Hematopoietic multipotent progenitor cell treated with erythropoietin and hydrocortisone succinate and interleukin-3 and kit ligand, for 6 days (in vitro differentiated cells): ENCODE measurements at places on chromosomes 2 and 18.

DNA sequence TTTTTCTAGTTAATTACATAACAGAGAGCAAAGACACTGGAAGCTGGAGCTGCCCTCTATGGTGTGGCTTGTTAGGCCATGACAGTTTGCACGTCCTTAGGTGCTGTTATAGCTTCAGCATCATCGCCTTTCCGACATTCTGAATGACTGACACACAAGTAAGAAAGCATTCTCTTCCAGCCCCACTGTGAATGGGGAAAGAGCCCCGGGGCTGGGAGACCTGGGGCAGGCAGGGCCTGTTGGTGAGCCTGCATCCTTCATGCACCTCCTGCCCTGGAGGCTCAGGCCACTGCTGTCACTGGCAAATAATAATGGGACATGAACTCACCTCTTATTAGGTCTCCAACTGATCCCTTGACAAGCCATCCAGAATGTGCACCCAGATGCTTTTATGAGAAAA lies 71.8 kb downstream of the VAPA start:
- DNase-seq, result no peak

DNA sequence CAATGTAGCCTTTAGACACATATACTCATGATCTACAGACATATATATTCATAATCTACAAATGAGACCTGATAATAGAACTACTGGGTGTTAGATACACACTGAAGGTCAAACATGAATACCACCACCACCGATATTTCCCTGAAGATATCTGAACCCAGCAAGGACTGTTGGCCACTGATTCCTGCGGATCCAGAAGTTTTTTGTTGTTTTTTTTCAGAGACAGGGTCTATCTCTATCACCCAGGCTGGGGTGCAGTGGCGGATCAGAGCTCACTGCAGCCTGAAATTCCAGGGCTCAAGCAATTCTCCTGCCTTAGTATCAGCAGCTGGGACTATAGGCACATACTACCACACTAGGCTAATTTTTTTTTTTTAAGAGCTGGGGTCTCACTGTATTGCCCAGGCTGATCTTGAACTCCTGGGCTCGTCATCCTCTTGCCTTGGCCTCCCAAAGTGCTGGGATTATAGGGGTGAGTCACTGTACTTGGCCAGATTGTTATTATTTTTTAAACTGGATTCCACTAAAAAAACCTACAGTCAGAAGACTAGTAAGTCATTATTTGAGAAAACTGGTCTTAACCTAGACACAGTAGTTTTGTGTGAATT lies 1.8 kb downstream of the METTL5 start:
- no peak for DNase-seq

- no peak for DNase-seq
Measured at GRCh38 chr2:113818382-113818951, 62.0 kb upstream of the SLC35F5 start.

GRCh38 chr2:216622526-216622925 lies 10.7 kb upstream of the IGFBP2 start:
- DNase-seq, result no peak

DNA sequence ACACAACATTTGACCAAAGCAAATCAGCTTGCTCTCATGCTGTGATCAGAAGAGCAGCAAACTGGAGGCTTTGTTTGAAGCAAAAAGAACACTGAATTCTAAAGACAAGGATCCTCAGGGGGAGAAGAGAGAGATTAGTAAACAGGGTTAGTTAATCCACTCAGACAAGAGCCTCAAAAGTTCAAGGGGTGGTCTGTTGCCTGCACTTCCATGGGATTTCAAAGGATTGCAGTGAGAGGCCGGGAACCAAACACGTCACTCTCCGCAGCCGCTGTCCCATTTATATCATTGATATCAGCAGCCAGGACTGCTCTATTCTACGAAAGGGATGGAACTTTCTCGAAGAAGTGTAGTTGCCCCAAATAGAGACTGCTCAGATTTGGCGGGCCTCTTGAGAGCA lies 97.8 kb upstream of the SP3 start:
- DNase-seq, result no peak

- no peak for DNase-seq
Measured at GRCh38 chr2:161352719-161353118, 44.5 kb downstream of the PSMD14 start.

DNA sequence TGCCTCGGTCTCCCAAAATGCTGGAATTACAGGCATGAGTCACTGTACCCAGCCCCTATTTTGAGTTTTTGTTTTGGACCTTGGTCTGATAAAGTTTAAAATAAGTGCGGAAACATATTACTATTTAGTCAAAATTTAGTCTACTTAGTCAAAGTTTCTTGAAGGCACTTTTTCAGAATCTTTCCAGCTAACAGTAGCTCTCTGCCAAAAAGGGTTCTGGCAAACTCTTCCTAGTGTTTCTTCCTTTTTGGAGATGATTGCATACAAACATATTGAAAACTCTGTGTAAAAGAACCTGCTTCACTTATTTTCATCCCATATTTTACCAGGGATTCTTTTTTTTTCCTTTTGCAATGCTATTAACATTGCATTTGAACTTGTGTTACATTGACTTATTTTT lies 28.8 kb downstream of the GMCL1 start:
- DNase-seq, result no peak

DNA sequence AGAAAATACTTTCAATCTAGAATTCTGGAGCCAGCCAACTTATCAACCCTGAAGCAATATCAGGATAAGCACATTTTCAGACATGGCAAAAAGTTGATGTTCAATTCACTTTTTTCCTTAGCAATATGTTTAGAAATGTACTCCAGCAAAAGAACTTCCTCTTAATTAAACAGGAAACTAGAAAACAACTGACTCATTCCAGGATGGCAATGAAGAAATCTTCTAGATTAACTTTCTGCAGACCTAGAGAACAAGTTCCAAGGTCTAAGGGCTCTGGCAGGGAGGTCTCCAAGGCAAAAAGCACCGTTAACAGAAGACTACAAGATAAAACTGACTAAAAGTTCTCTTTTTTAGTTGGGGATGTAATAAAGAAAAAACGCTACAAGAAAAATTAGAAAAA lies 69.2 kb upstream of the VWC2L start:
- peak; percentile 15 for DNase-seq

- no peak for DNase-seq
Measured at GRCh38 chr2:24852026-24852425, 58.8 kb downstream of the CENPO start.

DNA sequence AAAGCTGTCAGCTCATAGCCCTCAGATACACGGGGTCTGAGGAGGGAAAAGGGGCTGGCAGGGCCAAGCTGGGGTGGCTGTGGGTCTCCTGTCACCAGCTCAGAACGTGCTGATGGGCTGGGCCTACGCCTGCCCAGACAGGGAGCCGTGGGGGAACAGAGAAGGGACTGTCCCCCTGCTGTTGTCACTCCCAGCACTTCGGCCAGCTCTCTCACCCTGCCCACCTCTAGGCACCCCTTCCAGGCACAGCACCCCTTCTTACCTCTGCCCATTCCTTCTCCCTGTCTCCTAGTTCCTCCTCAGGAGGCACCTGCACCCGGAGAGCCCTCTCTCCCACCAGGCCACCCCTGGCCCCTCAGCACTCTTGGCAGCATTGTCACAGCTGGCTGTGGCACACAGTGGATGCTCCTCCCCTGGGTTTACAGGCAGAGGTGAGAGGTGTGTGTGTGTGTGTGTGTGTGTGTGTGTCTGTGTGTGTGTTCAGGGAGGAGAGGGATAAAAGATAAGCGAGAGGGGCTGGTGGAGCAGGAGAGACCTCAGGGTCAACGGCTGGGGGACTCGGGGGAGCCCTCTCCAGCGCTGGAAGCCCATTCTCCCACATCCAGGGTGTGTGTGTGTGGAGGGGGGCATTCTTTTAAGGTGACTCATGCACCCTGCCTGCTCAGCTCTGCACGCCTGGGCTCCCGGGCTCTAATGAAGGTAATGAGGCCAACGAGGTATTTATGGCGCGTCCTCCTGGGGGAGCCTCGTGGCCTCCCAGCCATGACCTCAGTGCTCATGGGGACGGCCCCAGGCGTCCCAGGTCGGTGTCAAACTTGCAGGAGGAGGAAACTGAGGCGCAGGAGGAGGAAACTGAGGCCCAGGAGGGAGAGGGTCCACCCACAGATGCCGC lies 66.1 kb upstream of the SMAD7 start:
- no peak for DNase-seq
